ENCODE measurements at places on chromosomes 12 and 14.

DNA sequence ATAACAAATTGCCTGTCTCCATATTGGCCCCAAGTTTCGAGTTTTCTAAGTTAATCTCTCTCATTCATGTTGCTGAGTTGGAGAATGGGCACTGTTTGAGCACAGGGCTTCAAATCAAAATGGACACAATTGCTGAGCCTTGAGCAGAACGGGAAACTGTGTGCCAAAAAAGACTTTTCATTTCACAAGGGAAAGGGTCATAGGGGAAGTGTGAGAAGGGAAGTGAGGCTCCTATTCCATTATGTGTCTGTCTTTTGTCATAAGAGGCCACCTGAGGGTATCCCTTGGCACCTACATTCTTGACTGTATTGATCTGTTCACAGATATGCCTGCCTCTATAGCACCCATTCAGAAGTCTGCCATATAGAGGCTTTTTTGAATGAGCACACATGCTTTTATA is 59.1 kb downstream of the TTLL5 start:
- no peak for DNase-seq
- peaks cover 33% of the 10 kb centered on the region for H3K4me1 ChIP-seq
- H3K4me3 ChIP-seq, result no peak overlapping the region

- H3K27ac ChIP-seq, result peak overlapping the region; percentile 38
- no peaks in the 10 kb centered on the region for H3K27me3 ChIP-seq
- peaks cover 30% of the 10 kb centered on the region for H3K36me3 ChIP-seq
- H3K4me1 ChIP-seq, result peaks cover 14% of the 10 kb centered on the region
- peak overlapping the region; percentile 89 for H3K4me3 ChIP-seq
These were observed 1.9 kb downstream of the SLC25A3 start for GRCh38 chr12:98595243-98595988.

DNA sequence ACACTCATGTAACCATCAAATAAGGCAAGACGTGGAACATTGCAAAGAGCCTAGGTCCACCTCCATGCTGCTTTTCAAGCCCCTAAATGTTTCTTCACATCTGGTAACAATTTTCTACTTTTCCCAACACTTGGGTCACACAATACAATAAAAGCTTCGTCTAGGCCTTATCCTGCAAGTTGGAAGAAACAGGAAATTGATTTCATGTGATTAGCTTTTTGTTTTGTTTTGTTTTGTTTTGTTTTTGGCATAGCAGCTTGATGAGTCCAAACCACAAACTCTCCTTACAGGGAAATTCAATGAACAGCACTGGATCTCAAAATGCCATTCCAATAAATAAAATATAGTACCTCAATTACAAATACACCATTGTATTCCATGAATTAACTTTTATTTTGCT is 19.3 kb downstream of the TAS2R50 start:
- H3K36me3 ChIP-seq, result no peaks in the 10 kb centered on the region
- H3K27ac ChIP-seq, result no peak overlapping the region
- DNase-seq, result no peak

DNA sequence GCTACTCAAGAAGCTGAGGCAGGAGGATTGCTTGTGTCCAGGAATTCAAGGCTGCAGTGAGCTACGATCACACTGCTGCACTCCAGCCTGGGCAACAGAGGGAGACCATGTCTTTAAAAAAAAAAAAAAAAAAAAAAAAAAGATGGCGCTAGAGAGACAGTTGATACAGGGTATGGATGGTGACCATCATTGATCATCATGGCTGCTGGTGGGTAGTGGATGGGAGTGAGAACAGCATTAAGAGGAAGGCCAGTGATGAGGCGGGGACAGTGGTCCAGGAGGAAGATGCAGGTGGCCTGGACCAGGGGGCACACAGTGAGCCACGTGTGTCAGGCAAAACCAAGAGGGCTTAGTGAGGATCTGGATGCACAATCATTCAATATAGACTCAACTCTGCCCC is 26.8 kb upstream of the MAP1LC3B2 start:
- DNase-seq, result no peak
- no peak overlapping the region for H3K27ac ChIP-seq
- H3K36me3 ChIP-seq, result no peaks in the 10 kb centered on the region
- H3K4me1 ChIP-seq, result peaks cover 10% of the 10 kb centered on the region
- no peaks in the 10 kb centered on the region for H3K27me3 ChIP-seq
- H3K4me3 ChIP-seq, result no peak overlapping the region

- H3K4me1 ChIP-seq, result peaks cover 35% of the 10 kb centered on the region
- DNase-seq, result no peak
These were observed 33.8 kb upstream of the TSPAN9 start for GRCh38 chr12:3043406-3043805.

GRCh38 chr12:75479963-75480461 is 543 bp upstream of the GLIPR1 start:
- no peaks in the 10 kb centered on the region for H3K36me3 ChIP-seq
- H3K27ac ChIP-seq, result peak overlapping the region; percentile 71
- DNase-seq, result no peak
- peaks cover 9% of the 10 kb centered on the region for H3K4me1 ChIP-seq
- H3K27me3 ChIP-seq, result no peaks in the 10 kb centered on the region
- H3K4me3 ChIP-seq, result no peak overlapping the region

DNA sequence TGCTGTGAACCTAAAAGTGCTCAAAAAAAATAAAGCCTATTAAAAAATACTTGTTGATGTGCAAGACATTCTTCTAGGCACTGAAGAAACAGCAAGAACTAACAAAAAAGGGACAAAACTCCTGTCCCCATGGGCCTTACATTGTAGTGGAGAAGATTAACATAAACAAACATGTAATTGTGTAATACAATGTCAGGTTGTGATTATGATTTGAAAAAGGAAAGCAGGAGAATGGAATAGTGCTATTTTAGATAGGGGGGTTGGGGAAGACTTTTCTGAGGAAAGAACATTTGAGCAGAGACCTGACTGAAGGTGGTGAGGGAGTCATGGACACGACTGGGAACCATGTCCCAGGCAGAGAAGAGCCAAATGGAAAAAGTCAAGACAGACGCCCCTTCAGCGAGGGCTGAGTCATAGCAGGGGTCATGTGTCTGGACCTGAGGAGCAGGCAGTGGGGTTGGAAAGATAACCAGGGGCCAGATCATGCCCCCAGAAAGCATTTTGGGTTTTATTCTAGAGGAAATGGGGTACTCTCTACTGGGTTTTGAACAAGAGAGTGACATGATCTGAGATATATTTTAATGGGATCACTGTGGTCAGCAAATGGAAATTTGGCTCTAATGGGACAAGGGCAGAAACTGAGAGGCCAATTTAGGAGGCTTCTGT is 19.4 kb upstream of the IFNG start:
- no peak overlapping the region for H3K27ac ChIP-seq
- no peak overlapping the region for H3K4me3 ChIP-seq
- no peak for DNase-seq
- no peaks in the 10 kb centered on the region for H3K36me3 ChIP-seq
- H3K4me1 ChIP-seq, result no peaks in the 10 kb centered on the region

DNA sequence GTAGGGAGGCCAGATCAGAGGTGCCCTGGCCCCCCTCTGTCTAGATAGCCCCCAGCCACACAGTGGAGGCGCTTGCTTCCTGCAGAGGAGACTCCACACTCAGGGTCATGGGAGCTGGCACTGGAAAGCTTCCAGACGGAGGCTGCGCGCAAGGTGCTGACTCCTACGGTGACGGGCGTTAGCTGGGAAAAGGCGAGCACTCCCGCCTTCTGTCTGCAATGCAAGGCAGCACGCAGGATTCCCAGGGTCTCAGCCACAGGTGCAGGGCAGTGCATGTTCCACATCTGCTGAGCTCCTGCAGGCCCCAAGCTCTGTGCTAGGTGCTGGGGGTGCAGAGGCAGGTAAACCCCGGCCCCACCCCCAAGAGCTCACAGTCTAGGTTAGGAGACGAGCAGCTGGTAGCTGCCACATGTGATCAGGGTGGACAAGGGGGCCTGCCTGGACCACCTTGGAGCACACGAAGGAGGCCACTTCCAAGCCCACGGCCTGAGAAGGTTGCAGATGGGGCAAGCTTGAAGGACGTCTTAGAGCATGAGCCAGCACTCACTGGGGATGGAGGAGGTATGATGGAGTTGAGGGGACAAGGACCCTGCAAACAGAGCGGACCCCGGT is 310.9 kb upstream of the DIO3 start:
- no peak for DNase-seq
- no peaks in the 10 kb centered on the region for H3K4me1 ChIP-seq
- no peak overlapping the region for H3K4me3 ChIP-seq
- H3K27me3 ChIP-seq, result no peaks in the 10 kb centered on the region
- no peaks in the 10 kb centered on the region for H3K36me3 ChIP-seq
- H3K27ac ChIP-seq, result no peak overlapping the region

- H3K36me3 ChIP-seq, result no peaks in the 10 kb centered on the region
- no peak overlapping the region for H3K4me3 ChIP-seq
- peak overlapping the region; percentile 55 for H3K27ac ChIP-seq
- peak; percentile 31 for DNase-seq
- peaks cover 13% of the 10 kb centered on the region for H3K4me1 ChIP-seq
- H3K27me3 ChIP-seq, result no peaks in the 10 kb centered on the region
These were observed 87.2 kb upstream of the FRMD6 start for GRCh38 chr14:51564460-51564859.

DNA sequence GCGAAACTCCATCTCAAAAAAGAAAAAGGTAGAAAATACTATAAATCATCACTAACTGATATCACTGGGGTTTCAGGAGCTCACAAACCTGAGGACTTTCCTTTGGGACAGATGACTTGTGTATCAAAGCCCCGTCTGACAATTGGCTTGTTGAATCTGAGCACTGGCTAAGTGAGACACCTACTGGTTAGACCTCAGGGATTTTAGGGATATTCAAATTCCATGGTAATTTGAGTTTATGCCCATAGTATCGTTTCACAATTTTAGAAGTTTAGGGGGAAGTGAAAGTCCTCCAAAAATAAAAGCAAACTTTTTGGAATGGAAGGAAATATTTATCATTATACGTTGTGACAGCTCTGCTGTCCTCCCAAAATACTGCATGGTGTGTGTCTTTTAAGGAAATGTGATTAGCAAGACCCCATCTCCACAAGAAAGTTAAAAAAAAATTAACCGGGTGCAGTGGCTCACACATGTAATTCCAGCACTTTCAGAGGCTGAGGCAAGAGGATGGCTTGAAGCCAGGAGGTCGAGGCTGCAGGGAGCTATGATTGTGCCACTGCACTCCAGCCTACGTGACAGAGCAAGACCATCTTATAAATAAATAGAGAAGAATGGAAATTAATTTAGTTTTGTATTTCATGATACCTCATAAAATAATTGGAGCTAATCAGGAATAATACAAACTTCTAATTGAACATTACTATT is 49.2 kb downstream of the FBXL14 start:
- no peak overlapping the region for H3K27ac ChIP-seq
- DNase-seq, result no peak
- H3K4me3 ChIP-seq, result no peak overlapping the region
- no peaks in the 10 kb centered on the region for H3K27me3 ChIP-seq
- H3K36me3 ChIP-seq, result no peaks in the 10 kb centered on the region

DNA sequence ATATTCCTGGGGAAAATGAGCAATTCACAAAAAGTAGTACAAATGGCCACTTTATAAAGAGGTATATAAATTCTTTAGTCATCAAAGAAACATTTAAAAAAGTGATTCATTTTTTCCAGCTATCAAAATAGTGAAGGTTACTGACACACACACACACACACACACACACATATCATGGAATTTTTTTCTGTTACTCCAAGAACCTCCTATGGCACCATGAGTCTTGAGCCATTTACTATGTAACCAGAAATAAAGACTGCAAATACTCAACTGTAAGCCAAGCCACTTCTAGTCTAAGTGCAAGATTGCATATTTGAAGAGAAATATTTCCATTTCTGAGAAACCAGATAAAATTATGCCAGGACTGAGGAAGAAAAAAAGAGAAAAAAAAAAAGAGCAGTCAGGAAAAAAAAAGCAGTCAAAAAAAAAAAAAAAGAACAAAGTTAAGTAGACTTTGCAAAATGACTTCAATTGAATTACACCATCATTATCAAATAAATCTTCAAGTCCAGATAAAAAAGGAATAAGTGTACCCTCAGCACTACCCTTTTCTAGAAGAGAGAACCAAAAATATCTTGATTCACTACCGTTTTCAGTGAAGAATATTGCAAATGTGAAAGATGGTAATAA is 275.7 kb downstream of the DAD1 start:
- no peak for DNase-seq
- H3K4me1 ChIP-seq, result no peaks in the 10 kb centered on the region
- H3K4me3 ChIP-seq, result no peak overlapping the region
- no peak overlapping the region for H3K27ac ChIP-seq
- H3K27me3 ChIP-seq, result no peaks in the 10 kb centered on the region
- H3K36me3 ChIP-seq, result no peaks in the 10 kb centered on the region

GRCh38 chr14:63918411-63918810 is 65.6 kb downstream of the SYNE2 start:
- H3K27ac ChIP-seq, result peak overlapping the region; percentile 5
- no peaks in the 10 kb centered on the region for H3K27me3 ChIP-seq
- H3K4me3 ChIP-seq, result no peak overlapping the region
- peaks cover 38% of the 10 kb centered on the region for H3K4me1 ChIP-seq
- DNase-seq, result no peak
- no peaks in the 10 kb centered on the region for H3K36me3 ChIP-seq

DNA sequence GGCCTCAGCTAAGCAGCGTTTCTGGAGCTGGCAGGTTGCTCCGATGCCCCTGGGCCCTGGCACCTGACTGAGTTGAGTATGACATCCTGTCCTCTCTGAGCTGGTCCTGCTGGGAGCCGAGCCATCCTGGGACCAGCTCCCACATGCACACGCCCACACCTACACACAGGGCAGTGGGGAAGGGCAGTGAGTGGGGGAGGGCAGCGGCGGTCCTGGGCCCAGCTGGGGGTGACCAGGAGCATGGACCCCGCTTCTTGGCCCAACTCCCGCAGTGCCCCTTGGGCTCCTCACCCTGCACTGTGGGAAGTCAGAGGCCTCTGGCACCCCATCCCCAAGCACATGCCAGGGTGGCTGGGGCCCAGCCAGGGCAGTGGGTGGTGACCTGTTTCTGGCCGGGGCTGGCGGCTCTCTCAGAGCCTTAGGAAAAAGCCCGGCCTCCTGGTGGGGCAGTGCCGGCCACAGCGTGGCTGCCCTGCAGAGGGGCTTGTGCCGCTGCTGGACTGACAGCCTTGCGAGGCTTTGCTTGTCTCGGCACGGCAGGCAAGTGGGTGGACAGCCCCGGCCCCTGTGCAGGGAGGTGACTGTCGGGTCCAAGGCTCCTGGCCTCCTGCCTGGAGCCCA is 5.9 kb upstream of the CRIP2 start:
- H3K4me1 ChIP-seq, result peaks cover 74% of the 10 kb centered on the region
- peak overlapping the region; percentile 83 for H3K27ac ChIP-seq
- DNase-seq, result peak; percentile 83
- peaks cover 24% of the 10 kb centered on the region for H3K36me3 ChIP-seq
- no peak overlapping the region for H3K4me3 ChIP-seq

GRCh38 chr14:33768458-33768830 is 182.4 kb downstream of the EGLN3 start:
- no peak overlapping the region for H3K27ac ChIP-seq
- no peaks in the 10 kb centered on the region for H3K36me3 ChIP-seq
- no peaks in the 10 kb centered on the region for H3K27me3 ChIP-seq

DNA sequence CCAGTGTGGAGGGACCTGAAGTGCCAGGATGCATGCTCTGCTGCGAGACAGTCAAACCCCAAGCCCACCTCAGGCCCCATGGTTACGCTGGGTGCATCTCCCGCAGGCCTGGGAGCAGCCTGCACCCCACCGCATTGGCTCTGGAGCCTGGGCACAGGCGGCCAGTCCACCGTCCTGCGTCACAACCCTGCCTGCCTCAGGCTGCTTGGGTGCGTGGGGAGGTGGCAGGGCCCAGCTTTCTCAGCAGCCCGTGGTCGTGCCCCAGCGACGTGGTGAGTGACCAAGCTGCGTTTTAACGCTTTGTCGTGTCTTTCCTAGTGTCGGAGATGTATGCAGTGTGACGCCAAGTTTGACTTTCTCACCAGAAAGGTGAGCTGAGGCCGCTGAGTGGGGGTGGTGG is 10.9 kb downstream of the ZFYVE21 start:
- H3K27me3 ChIP-seq, result no peaks in the 10 kb centered on the region
- peaks cover 5% of the 10 kb centered on the region for H3K36me3 ChIP-seq
- H3K4me1 ChIP-seq, result peaks cover 29% of the 10 kb centered on the region
- H3K27ac ChIP-seq, result no peak overlapping the region
